ENCODE measurements at places on chromosomes 16 and 17. TPM values are rescaled to one million over a fixed set of nuclear protein-coding genes. Genes with fewer than 3 reads are reported as not detected.
A peak's percentile ranks its signal among the peaks of the same experiment; 100 is the strongest.

GRCh38 chr17:64216338-64217248 lies 46.5 kb downstream of the TEX2 start:
- DNase-seq: no peak

DNA sequence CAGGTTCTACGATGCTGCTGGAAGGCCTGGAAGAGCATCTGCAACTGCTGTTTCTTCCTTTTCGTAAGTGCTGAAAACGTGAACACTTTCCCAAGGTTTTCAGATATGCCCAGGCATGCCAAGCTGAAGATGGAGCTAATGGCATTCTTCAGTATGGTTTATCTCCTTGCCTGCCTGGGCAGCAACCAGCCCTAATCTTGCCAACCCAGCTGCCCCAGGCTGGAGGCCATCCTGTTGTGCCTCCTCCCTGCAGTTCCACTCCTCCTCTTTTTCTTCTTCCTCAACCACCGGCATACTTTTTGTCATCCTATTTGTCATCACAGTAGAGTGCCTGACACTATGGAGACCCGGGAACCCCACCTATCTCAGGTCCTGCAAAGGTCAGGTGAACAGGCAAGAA lies 1849.3 kb downstream of the TP53TG3F start:
- no peak for DNase-seq

- DNase-seq: no peak
Measured at GRCh38 chr17:16488186-16488967, 3.6 kb downstream of the LRRC75A start.

DNA sequence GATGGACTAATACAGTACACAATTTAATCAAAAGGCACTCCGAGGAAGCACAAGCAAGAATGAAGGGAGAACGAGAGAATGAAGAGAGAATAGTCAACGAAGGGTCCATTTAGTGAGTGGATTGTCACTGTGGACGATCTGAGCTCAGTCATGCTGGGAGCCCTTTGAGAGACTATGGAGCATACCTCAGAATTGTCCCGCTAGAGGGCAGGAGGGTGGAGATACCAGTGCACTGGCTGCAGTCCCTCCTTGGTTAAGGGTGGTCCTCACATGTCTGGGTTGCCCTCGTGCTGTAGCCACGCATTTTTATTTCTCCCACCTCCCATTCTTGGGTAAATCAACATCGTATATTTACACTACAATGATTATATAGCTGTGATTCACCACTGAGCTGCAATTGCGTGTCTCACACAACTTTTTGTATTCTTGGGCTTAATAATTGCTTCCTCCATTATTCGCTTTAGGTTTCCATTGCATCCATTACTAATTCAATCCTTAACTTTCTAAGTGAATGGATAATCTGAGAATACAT lies 33.2 kb upstream of the FAM20A start:
- DNase-seq: no peak

DNA sequence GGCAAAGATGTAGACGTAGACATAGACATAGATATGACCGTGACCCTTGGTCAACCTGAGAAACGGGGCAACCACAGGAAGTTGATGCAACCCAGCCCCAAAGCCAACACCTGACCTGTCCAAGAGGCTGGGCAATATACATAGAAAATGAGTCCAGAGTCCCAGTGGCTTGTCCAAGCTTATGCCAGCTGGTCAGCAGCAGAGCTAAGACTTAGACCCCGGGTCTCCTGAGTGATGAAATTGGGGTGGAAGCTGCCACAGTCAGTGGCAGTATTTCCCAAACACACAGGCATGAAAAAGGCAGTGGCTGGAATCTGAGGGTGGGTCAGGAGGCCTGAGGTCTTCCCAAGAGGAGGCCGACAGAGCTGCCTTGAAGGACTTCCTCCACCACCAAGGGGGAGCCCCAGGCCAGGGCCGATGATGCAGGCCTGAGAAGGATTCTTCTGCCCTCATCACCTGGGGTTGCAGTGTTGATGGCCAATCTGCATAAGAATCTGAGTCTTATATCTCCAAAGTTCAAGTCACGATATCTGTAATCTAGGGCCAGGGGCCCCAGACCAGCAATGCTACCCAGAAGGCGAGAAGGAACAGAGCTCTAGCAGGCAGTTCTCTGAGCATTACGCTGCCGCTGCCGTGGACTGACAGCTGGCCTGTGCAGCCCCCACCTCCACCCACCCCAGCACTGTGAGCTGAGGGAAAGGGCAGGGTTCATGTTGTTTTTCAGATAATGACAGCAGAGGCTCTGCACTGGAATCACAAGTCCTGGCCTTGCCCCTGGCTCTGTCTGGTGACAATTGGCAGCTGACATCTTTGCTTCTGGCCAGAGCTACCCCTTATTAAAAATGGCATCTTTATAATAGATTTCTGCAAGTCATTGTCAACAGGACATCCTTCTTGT lies 72.7 kb downstream of the GNAO1 start:
- peak; percentile 56 for DNase-seq

DNA sequence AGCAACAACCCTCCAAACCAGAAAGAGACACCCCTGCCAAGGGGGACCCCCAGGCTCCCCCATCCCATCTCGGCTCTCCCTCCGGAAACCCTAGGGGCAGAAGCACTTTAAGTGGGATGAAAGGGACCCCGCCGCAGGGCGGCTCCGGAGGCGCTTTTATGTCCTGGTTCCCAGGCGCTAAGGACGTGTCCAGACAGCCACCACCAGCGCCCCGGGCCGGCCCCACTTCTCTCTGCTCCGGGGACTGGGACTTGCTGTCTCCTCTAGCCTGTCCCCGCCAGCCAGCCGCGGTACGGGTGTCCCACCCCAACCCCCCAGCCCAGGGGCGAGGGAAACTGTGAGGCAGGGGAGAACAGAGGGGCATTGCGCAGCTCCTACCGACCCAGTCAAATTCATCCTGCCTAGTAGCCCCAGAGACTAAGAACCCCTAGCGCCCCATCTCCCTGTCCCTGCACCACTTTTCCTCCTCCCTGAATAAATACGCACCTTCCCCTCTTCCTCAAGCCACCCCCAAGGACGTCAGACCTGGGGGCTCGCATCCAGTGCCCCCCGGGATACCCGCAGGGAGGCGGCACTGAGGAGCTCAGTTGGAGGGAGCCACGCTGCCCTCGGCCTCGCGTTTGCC lies 4.1 kb downstream of the SP6 start:
- DNase-seq: peak; percentile 55

DNA sequence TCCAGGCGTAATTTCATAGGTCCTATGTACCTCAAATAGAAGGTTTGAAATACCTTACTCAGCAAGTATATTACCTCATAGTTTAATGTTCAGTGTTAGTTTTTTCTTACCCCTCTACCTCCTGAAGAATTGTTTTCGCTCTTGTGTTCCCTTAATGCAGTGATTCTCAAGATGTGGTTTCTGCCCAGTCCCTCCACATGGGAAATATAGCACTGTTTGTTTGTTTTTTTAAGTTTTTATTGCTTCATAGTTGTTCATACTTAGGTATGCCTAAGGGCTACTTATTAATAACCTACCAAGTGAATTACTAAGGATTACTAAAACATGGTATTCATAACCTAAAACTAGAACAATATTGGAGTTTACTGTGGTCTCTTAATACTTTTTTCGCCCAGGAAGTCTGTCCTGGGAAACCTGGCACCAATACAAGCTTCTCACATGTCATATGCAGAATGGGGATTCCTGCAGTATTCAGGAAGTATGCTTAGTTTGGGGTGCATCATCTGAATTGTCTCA lies 5.0 kb downstream of the RSPRY1 start:
- DNase-seq: no peak

DNA sequence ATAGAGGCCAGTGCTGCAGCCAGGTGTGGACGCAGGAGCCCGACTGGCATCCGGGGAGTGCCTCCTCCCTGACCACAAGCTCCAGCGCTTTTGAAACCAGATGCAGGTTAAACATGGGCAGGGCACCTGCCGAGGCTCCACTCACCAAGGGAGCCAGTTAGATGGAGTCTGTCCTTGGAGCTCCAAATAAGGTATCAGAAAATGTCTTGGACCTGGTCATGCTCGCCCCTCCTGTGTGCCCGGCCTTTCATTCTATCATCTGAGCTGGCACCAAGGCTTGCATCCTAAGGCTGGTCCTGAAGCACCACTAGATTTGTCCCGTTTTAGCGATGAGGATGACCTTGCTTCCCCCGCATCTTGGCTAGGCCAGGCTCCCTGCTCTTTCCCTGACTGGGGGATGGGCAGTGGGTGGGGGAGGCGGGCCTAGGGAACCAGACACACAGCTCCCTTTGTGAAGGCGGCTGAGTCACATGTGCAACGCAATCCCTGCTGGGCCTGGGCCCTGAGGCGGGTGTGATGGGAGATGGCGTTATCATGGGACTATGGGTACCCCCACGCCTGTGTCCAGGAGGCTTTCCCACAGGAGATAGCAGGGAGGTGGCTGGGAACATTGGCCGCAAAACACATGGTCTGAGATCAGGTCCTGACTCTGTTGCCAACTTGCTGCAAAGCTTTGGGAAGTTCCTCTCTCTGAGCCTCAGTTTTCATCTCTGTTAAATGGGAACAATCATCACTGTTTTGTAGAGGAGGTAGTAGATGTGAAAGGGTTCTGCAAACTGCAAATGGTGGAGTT lies 5.0 kb upstream of the ADGRG1 start:
- DNase-seq: no peak

- no peak for DNase-seq
Measured at GRCh38 chr17:17943281-17943984, 28.8 kb downstream of the TOM1L2 start.

GRCh38 chr17:43406676-43407645 lies 8.2 kb downstream of the ARL4D start:
- DNase-seq: peak; percentile 42

- DNase-seq: no peak
Measured at GRCh38 chr17:1577583-1578013, 15.0 kb upstream of the PITPNA start.

TTYH2 gene
- total RNA-seq: 121 TPM

MMP2 gene
- total RNA-seq: 7.0 TPM

GLOD4 gene
- total RNA-seq: 80.1 TPM

GJC1 gene
- 60.9 TPM for total RNA-seq

Data from glutamatergic neuron (in vitro differentiated cells).